SJCRH30 (cell line): ENCODE measurements at places on chromosomes 7 and 10. TPM values are rescaled to one million over a fixed set of nuclear protein-coding genes. Genes with fewer than 3 reads are reported as not detected.
A peak's percentile ranks its signal among the peaks of the same experiment; 100 is the strongest.

DNA sequence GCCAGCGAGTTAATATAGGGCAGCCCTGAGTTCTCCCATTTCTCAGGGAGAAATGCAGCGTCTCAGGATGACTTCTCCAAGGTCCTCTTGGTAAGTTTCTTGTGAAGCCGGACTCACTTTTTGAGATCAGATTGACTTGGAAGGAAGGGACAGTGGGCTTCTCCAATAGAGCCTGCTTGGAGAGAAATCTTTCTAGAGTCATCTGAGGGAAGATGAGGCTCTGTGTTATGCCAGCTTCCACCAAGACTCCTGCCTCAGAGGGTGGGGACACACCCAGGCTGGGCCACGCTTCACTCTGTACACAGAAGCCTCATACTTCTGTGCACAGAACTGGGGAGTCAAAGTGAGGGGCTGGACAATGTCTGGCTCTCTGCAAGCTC, 5.6 kb downstream of the C10orf105 start:
- H3K36me3 ChIP-seq = no peaks in the 10 kb centered on the region
- H3K27ac ChIP-seq = no peak overlapping the region
- DNase-seq = no peak
- H3K4me3 ChIP-seq = no peak overlapping the region
- peaks cover 9% of the 10 kb centered on the region for H3K4me1 ChIP-seq

DNA sequence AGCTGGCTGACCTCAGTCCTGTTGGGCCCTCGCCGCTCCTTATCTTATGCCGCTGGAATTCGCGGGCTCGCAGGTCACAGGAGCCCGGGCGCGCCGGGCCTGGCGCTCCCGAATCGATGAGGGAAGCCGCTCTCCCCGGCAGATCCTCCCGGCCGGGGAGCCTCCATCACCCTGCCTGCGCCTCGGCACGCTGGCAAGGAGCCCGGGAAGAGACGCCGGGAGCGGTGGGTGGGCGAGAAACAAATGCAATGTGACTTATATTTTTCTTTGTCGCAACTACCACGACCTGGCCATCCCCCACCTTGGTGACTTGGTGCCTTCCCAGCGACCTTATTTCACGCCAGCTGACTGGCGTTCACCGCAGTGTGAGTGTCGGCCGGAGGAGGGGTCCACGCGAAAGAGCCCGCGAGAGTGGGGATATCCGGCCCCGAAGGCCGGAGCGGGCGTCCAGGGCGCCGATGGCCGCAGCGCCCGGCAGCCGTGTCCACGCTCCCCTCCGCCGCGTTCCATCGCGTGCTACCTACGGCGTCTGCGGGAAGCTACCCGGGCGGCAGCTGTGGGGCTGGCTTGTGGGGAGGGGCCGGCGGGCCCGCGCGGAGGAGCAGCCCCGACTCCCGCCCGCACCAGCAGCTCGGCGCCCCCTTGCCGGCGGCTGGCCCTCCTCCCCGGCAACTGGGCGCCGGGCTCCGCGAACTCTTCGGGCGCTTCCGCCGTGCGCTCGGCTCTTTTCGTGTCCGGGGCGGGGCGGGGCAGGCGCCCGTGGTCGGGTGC, 494 bp upstream of the BMPR1A start:
- no peaks in the 10 kb centered on the region for H3K4me1 ChIP-seq
- 0 out of 2 replicates have a peak, but pooled peaks cover 3% of the 10 kb centered on the region for H3K36me3 ChIP-seq
- H3K4me3 ChIP-seq = peak overlapping the region; percentile 74
- no peaks in the 10 kb centered on the region for H3K27me3 ChIP-seq
- H3K27ac ChIP-seq = peak overlapping the region; percentile 98
- DNase-seq = peak; percentile 86

DNA sequence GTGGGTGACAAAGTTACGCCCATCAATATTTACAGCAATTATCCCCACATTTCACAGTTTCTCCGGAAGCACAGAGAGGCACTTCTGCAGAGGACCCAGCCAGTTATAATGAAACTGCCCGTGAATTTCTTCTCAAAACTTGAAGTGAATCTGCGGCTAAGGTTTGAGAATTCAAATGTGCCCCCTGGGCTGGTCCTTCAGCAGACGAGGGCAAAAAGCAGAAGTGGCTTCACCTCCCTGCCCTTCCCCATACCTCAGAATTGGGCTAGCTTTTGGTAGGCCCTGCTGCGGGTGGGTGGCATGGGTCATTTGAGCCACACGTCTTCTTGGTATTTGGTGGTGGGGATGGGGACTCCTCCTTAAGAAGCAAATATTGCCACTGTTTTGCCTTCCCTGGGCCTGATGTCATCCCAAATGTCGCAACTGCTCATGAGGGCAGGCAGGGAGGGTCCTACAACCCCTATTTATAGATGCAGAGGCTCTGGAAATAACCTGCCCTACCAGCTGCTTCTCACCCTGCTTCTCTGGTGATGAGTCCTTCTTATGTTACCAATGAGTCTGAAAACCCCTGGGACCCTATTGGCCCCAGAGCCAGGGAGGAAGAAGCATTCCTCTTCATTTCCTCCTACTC, 16.6 kb upstream of the WDFY4 start:
- DNase-seq = no peak
- no peak overlapping the region for H3K4me3 ChIP-seq
- H3K36me3 ChIP-seq = no peaks in the 10 kb centered on the region
- no peak overlapping the region for H3K27ac ChIP-seq
- no peaks in the 10 kb centered on the region for H3K4me1 ChIP-seq
- H3K27me3 ChIP-seq = no peaks in the 10 kb centered on the region

- no peaks in the 10 kb centered on the region for H3K27me3 ChIP-seq
- no peak overlapping the region for H3K27ac ChIP-seq
- no peak for DNase-seq
- H3K36me3 ChIP-seq = no peaks in the 10 kb centered on the region
These were observed 4.7 kb upstream of the HBP1 start for GRCh38 chr7:107164092-107164491.

DNA sequence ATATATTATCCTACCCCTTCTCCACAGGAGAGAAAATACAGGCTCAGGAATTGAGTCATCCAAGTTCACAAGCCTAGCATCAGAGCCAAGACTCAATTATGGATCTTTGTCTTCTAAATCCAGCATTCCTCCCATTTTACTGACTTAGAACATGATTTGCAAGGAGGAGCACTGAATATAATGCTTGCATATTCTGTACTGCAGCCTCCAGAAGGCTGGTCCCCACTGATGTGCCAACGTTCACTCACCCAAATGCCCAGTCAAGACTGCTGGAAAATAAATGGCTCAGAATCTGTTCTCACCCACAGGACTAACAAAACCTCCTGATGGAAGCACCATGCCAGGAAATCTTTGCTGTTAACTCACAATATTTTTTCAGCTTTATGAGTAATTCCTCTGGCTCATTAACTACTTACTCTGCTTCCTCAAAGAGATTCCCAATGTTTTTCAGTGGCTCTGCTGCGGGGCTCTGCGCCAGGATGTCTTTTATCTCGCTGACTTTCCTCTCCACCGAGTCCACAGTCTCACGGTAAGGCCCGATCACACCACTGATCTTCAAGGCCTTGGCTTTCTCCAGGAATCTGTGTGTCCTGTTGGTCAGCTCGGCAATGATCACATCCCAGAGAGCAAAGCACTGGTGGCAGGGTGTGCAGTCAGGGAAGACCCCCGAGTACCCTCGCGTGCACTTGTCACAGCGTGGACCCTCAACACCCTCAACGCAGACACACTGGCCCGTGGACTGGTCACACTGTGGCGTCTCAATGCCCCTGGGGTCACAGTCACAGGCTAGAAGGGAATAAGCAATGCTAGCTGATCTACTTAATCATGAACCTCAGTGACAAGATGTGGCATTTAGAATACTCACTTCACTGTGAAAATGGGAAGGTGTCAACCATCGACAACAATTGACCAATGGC, 48.8 kb downstream of the DLD start:
- H3K4me3 ChIP-seq = no peak overlapping the region
- no peaks in the 10 kb centered on the region for H3K27me3 ChIP-seq
- peaks cover 74% of the 10 kb centered on the region for H3K36me3 ChIP-seq
- H3K27ac ChIP-seq = no peak overlapping the region; the same call in 1 of the 2 replicates

DNA sequence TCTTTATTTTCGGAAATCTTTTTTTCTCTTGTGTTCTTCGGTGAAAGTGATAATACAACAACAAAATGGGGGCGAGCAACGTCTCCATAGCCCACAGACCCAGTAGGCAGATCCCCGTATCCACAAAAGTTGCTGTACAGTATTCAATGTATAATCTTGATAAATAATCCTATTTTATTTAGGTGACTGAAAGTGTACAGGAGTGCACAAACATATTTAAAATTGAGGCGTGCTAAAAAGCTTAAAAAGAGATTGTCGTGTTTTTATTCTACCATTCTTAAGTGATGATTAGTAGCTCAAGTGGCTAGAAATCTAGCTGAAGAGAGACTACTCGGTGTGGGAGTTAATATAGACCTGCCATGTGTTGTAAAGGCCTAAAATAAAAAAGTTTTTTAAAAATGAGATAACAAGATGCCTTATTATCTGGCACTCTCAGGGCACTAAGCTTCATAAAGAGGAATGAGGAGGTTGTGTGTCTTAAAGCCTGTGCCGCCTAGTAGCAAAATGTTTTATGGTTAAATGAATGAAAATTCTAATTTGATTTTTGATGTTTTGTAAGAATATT, 1.6 kb downstream of the CAPZA2 start:
- H3K4me1 ChIP-seq = peaks cover 5% of the 10 kb centered on the region; the same call in 1 of the 2 replicates
- H3K27ac ChIP-seq = no peak overlapping the region; the same call in 1 of the 2 replicates
- H3K4me3 ChIP-seq = peak overlapping the region; percentile 99
- DNase-seq = no peak
- H3K27me3 ChIP-seq = no peaks in the 10 kb centered on the region

DNA sequence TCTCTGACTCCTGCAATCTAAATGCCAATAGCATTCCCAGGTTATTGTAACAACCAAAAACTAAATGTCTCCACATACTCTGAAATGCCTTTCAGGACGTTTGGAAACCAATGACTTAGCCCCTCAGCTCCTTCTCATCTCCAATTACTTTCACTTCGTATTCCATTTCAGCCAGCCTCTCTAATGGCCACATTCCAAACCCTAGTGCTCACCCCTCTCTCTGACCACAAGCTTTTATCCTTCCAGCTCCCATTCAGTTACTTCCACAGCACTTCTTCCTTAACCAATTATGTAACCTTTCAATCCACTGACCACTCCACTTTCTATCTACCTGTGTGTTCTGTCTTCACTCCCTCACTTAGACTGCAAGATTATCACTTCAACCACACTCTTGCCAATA, 4.3 kb downstream of the NOC3L start:
- peaks cover 38% of the 10 kb centered on the region for H3K36me3 ChIP-seq
- H3K27me3 ChIP-seq = no peaks in the 10 kb centered on the region
- DNase-seq = peak; percentile 56
- H3K4me3 ChIP-seq = no peak overlapping the region
- peak overlapping the region; percentile 17; the same call in 1 of the 2 replicates for H3K27ac ChIP-seq

DNA sequence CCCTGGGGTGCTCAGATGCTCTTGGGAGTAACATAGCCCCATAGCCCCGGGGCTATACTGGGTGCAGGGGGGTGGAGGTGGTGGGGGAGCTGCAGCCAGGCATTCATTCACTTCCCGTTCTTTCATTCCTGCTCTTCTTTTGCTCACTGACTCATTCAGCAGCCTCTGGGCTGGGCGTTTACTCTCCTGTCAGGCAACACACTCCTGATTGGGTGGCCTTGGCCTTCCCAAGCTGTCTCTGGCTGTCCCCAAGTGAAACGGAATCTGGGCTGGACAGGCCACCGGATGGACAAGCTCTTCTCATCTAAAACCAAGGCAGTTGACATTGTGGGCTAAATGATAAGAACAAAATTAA, 34.6 kb downstream of the CHST3 start:
- peak overlapping the region; percentile 79 for H3K27ac ChIP-seq
- H3K36me3 ChIP-seq = no peaks in the 10 kb centered on the region
- no peaks in the 10 kb centered on the region for H3K27me3 ChIP-seq

GRCh38 chr10:36170142-36170719, 528.1 kb upstream of the FZD8 start:
- no peaks in the 10 kb centered on the region for H3K27me3 ChIP-seq
- H3K4me1 ChIP-seq = peaks cover 5% of the 10 kb centered on the region; the same call in 1 of the 2 replicates
- no peaks in the 10 kb centered on the region for H3K36me3 ChIP-seq
- no peak for DNase-seq

DNA sequence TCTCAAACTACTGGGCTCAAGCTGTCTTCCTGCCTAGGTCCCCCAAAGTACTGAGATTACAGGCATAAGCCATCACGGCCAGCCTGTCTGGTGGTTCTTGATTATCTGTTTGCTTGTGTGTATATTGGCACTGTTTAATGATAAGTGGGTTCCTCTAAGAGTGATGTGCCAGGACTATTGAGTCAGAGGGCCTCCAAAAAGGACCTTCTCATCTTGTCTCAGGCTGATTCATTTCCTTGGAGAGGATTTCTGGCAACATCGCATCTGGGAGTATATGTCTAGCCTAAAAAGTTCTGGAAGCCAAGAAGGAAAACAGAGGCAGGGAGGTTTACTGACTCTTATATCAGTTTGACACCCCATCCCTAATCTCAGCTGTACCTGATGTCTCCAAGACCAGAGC, 27.1 kb upstream of the AKAP9 start:
- H3K36me3 ChIP-seq = no peaks in the 10 kb centered on the region
- H3K27ac ChIP-seq = no peak overlapping the region
- H3K4me1 ChIP-seq = 0 out of 2 replicates have a peak, but pooled peaks cover 4% of the 10 kb centered on the region
- no peaks in the 10 kb centered on the region for H3K27me3 ChIP-seq
- no peak overlapping the region for H3K4me3 ChIP-seq

DNA sequence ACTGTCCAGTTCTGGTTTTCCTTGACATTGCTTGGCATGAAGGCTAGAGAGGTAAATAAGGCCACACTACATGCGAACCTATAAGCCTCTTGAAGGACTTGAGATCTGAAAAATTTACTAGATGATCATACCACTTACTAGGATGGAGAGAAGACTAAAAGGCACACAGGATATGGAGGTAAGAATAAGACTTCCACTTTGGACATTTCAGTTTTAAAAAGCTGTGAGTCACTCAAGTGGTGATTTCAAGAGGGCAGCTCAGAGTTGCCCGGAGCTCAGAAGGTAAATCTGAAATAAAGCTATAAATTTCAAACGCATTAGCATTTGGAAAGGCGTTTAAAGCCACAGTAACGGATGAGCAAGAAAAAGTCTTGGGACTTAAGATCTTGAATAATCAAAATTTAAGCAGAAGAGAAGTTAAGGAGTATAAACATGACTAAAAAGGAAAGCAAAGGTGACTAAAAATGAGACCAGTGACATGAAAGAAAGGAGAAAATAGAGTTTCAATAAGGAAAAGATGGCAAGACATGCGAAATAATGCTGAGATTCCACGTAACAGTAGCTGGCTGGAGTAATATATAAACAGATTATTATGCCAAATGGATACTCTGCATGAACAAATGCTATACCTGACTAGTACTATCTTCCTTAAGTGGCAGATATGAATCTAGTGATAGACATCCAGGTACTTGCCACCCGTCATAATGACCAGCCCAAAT, 68.3 kb downstream of the SNX13 start:
- peaks cover 13% of the 10 kb centered on the region for H3K36me3 ChIP-seq
- no peak overlapping the region for H3K4me3 ChIP-seq
- no peaks in the 10 kb centered on the region for H3K27me3 ChIP-seq
- no peaks in the 10 kb centered on the region for H3K4me1 ChIP-seq
- no peak overlapping the region for H3K27ac ChIP-seq

DNA sequence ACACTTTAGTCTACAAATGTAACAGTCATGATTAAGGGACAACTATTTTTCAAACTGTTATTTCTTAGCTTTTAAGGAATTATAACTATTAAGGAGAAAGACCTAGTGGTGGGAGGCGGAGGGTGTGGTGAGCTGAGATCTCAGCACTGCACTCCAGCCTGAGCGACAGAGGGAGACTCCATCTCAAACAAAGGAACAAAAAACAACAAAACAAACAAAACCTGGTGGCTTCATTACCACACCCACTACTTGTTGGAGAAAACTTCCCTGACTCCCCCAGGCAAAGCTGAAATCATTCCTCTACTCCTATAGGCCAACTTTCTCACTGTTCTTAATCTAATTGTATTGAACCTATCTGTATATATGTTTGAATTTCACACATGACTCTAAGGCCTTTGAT, 3.2 kb downstream of the POLR1F start:
- DNase-seq = no peak
- H3K36me3 ChIP-seq = peaks cover 19% of the 10 kb centered on the region
- H3K4me1 ChIP-seq = peaks cover 3% of the 10 kb centered on the region; the same call in 1 of the 2 replicates
- H3K27me3 ChIP-seq = no peaks in the 10 kb centered on the region
- no peak overlapping the region for H3K4me3 ChIP-seq

PRR15 gene
- total RNA-seq = not detected in 2 replicates

SDK1 gene
- 3.4 and 6.0 TPM in 2 replicates for total RNA-seq
